T-helper 9 cell (primary cell): ENCODE measurements at places on chromosomes 12 and 14.

- DNase-seq = no peak
Measured at GRCh38 chr14:41154143-41154807, 452.4 kb upstream of the LRFN5 start.

- DNase-seq = no peak
Measured at GRCh38 chr14:25067600-25067999, 17.7 kb upstream of the STXBP6 start.

DNA sequence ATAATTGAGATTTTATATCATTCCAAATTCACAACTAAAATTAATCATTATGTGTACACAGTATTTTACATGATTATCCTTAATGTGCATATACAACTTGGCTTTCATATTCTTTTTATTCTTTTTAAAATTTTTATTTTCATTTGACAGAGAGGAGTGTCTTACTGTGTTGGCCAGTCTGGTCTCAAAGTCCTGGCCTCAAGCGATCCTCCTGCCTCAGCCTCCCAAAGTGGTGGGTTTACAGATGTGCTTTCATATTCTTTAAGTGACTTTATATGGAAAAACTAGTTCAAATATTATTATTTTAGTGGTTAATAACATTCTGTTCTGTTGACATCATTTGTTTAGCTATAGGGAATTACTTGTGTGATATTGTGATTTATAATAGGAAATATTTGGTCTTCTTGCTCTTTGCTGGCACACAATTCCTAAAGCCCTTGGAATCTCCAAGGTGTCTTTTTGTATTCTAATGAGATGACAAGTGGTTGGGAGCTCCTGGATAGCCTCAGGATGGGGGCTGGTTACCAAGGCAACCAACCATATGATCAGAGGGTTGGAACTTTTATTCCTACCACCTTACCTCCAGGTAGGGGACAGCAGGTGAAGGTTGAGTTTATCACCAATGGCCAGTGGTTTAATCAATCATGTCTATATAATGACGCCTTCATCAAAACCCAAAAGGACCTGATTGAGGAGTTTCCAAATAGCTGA, 16.0 kb upstream of the ZNF410 start:
- no peak for DNase-seq

GRCh38 chr14:78141590-78141989, 28.6 kb upstream of the NRXN3 start:
- no peak for DNase-seq

GRCh38 chr14:26860111-26860510, 262.3 kb upstream of the NOVA1 start:
- DNase-seq = no peak

DNA sequence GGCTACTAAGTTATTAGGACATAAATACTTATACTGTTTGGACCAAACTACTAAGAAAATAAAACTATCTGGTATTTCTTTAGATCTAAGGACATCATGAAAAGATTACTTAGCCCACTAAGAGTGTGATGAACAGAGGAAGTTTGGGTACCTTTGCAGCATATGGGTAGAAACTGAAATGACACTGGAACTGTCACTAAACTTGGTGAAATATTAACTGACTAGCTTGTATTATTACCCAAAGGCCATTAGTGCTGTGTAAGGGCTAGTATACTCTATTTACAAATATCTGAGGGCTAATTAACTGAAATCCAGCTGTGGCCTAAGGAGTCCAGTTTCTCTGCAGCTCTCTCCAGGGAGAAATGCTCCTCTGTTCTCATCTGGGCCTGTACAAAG, 45.5 kb downstream of the PAWR start:
- no peak for DNase-seq

DNA sequence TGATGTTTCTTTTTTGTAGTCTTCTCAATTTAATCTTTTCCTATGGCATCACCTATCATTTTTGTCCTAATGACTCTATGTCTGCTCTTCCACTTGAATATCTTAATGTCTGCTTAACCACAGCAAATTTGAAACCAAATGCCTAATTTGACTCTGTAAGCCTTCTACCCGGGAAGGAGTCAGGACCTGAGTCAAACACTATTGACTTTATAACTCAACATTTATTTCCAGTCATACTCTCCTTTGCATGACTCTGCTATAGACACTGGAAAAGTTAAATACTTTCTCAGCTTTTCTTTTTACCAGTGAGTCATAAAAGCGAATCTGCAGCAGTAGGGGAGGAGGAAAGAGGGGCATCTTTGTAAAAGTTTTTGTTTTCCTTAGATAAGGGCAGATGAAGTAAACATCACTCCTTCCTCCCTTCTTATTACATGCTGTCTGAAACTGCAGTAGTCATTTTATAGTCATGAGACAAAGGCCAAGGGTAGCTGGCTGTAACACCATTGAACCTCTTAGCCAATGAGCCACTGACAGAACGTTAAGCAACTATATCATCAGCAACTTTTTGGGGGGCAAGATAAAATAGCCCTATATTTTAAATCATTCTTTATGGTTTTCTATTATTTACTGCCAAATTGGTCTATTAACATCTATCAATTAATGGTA, 179.3 kb downstream of the MIPOL1 start:
- DNase-seq = no peak

- DNase-seq = no peak
Measured at GRCh38 chr12:116442946-116443345, 116.2 kb upstream of the MAP1LC3B2 start.

- DNase-seq = no peak
Measured at GRCh38 chr14:79016828-79017505, 846.8 kb downstream of the NRXN3 start.

GRCh38 chr12:386651-387050, 2.5 kb downstream of the KDM5A start:
- DNase-seq = no peak

DNA sequence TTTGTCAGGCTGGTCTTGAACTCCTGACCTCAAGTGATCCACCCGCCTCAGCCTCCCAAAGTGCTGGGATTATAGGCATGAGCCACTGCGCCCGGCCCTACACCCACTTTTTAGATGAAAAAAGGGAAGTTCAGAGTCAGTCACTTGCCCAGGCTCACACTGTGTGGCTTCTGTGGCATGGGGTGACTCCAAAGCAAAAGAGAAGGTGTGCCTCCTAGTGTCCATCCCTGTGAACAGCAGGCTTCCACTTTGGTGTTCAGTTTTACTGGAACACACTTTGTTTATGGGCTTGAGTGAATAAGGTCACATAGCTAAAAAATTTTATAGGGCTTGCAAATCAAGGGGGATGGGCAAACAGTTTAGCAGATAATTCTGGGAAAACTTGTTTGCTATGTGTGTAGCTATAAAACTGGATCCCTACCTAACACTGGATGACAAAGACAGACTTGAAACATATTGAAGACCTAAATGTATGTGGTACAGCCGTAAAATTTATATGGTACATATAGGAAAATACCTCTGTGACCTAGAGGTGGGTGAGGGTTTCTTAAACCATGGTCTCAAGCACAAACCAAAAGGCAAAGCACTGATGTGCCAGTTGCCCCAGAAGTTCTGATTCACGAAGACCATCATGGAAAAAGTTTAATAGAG, 54.9 kb downstream of the EID3 start:
- DNase-seq = peak; percentile 47

DNA sequence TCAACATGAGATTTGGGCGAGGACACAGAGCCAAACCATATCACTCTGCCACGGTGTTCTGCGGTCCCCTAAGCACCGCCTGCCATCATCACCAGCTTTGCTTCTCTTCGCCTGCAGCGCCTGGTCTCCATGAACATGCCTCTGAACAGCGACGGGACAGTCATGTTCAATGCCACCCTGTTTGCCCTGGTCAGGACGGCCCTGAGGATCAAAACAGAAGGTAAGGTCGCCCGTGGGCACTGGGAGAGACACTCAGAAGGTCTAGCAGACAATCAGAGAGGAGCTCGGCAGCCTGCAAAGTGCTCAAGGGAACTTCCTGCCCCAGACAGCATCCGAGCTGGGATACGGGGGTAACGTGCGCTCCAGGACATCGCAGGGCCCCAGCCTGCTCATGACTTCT, 126.0 kb upstream of the FKBP4 start:
- no peak for DNase-seq

DNA sequence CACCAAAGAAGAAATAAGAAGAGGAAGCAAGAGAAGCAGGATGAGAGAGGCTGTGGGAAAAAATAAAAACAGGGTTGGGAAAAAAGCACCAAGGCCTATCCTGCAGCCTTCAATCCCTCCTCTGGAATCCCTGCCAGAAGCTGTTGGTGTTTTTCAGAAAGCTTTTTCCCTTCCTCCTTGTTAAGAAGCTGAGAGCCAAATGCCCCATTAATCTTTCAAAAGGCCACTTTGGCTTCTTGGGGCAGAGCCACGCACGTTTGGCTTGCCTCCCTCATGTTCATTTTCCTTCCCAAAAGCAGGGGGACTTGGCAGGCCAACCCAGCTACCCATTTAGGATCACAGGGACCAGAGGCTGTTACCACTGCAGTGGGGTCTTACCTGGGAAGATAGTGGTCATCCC, 365.3 kb downstream of the NUAK1 start:
- DNase-seq = no peak

DNA sequence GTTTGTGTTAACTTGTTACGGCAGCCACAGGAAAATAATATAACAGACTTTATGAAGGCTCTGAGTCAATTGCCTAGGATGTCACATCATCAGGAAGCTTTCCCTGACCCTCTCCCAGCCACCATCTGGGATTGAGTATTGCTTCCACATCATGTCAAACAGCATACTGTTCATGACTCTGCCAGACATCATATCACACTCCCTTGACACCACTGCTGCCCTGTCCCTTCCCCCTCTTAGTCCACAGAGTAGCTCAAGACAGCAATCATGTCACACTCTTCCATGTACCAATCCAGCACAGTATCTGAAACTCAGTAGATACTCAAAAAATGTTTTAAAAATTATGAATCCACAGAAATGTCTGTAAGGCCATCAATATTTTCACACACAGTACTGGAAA, 168.0 kb downstream of the PIK3C2G start:
- DNase-seq = no peak

DNA sequence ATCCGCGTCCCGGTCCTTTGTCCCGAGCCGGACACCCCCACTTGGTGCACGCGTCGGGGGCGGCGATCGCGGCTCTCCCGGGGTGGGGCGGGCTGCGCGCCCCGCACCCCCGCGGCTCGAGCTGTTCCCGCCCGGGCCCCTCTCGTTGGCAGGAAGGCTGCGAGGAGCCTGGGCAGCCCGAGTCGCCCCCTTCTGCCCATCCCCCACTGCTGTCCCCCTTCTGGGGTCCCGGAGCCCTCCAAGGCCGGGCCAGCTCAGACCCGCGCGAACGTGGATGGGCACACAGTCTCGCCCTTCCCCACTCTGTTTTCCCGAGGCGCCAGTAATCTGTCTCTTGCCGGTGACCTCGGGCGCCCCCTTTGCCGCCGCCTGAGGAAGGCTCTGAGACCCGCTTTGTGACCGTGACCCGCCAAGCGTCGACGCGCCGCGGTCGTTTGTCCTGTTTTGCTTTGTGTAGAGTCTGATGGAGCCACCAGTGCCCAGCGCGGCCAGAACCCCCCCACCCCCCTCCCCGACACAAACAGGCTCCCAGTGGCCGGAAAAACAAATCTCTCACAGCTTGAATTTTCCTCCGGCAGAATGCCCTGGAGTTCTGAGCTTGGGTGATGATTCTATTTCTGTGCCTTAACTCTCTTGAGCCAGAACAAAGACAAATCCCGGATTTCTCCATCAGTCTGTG, 610 bp downstream of the C14orf132 start:
- no peak for DNase-seq

GRCh38 chr12:20917269-20917668, 106.8 kb downstream of the SLCO1B3 start:
- DNase-seq = no peak

GRCh38 chr14:58088961-58089360, 63.1 kb downstream of the ARMH4 start:
- DNase-seq = no peak

DNA sequence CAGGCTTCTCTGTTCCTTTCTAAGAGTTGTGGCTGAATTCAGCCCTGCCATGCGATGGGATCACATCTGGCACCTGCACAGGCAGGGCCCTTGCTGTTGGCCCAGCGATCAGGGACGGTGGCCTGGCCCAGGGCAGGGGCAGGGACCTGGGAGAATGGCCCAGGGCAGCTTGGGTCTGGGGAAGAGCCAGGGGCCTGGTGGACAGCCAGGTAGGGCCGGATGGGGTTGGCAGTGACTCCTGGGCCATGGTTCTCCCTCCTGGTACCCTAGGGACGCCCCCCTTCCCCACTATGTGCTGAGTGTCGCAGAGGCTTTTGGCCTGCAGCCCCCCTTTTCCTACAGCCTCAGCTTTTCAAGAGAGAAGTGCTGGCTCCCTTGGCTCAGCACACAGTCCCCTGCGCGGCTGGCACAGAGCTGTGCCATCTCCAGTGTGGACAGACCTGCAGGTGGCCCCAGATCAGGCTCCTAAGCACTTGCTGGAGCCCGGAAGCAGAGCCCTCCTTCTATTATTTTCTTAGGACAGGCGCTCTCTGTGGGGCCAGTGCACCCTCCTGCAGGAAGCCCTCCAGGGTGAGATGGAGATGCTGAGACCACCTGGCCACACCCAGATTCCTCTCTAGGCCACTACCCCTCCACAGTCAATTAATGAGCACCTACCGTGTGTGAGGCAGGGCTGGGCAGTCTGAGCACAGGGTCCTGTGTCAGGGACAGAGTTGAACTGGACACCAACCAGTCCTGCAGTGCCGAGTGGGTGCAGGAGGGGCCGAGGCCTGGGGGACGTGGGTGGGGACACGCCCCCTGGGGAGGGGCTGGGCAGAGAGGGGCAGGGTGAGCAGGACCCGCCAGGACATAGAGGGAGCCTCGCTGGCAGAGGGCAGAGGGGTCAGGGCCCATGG, 267.6 kb downstream of the ADGRD1 start:
- DNase-seq = no peak

DNA sequence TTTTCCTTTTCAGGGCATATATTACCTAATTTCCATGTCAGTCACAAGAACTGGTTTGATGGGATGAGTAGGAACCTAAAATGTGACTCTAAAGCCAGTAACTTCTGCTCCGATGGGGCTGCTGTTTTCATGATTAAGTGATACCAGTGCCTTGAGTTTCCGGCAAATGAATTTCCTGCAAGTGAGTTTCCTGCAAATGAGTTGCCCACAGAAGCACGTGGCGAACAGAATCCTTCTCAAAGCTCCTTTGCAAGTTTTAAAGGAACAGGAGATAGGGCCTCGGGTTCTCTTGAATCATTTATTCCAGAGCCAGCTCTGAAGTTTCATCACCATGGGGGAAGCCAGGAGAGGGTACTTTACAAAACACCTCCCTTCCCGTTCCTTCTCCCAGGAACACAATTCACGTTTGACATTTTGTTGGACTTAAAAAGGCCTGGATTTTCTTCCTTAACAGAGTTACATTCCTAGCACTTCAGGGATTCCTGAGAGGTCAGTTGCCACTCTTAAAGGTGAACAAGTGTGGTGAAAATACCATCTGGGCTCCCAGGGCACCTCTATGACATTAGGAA, 2.2 kb upstream of the PPTC7 start:
- DNase-seq = no peak

DNA sequence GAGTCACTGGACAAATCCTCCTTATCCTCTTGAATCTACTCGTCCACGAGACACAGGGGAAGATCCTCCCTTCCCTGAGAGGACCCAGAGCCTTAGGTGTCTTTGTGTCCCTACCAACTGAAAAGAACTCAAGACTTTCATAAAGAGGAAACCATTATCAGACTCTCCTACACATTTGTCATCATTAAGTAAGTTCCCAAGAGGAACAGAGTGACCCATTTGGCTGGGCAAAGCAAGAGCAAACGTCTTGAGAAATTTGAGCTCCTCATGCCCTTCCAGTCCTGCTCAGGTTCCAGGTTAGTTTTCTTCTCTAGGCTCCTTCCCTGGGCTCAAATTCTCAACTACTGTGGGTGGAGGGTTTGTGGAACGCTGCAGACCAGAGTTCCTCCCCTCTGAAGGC, 5.7 kb downstream of the MLF2 start:
- no peak for DNase-seq

GRCh38 chr12:20434996-20435395, 66.7 kb downstream of the PDE3A start:
- DNase-seq = no peak
